ENCODE measurements at places on chromosomes 3 and 15.

- DNase-seq: no peak
Observed at GRCh38 chr3:14137004-14137403, 12.2 kb downstream of the TMEM43 start.

DNA sequence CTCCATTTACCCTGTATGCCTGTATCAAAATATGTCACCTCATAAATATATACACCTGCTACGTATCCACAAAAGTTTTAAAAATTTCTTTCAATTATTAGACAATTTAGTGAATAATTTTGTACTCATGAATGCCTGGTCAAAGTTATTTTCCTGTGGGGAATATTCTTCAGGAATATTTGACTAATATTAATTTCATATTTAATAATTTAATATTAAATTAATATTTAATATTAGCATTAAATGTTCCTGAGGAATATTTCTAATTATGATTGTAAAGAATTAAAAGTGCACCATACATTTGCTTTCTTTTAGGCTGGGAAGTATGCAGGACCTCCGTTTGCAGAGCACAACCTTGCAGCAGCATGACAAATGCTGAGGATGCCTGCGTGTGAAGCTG, 422.7 kb downstream of the C3orf38 start:
- DNase-seq: no peak

GRCh38 chr3:186577521-186577920, 7.0 kb downstream of the DNAJB11 start:
- no peak for DNase-seq

DNA sequence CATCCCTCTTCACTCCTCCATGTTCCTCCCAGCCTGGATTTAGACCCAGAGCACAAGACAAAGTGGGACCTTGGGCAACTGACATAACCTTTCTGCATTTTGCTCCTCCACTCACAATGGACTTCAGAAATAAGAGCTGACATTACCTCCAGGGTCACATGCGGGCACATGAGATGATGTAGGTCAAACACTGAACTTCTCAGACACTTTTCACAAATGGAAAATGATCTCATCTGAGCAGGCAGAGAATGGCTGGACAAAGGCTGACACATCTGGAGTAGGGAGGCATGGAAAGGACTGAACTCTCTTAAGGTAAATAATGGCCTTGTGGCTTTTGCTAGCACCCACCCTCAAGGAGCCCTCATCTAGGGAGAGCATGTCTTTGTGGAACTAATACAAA, 849.2 kb upstream of the CFAP20DC start:
- DNase-seq: no peak

DNA sequence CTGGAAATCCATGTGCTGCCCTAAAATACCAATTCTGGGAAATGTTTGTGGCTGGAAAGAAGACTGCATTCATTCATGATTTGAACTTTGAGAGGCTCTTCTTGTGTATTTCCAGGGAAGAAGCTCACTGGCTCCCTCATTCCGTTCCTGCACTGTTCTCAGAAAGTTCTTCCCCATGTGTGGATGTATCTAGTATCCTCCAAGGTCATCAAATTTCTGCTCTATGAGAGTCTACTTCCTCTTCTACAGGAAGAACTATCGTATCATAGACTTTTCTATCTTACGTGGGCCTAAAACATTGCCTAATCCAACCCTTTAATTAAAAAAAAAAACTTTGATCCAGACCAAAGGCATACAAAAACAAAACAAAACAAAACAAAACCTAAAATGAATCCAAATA, 2.9 kb downstream of the CCR3 start:
- no peak for DNase-seq

- no peak for DNase-seq
Observed at GRCh38 chr15:89802231-89802928, 12.3 kb downstream of the ANPEP start.

GRCh38 chr3:175456466-175456865, 597.3 kb downstream of the NAALADL2 start:
- no peak for DNase-seq

- no peak for DNase-seq
Observed at GRCh38 chr15:35546511-35547381, 781 bp upstream of the DPH6 start.

GRCh38 chr3:48694610-48695392, 9.1 kb upstream of the NCKIPSD start:
- DNase-seq: no peak

DNA sequence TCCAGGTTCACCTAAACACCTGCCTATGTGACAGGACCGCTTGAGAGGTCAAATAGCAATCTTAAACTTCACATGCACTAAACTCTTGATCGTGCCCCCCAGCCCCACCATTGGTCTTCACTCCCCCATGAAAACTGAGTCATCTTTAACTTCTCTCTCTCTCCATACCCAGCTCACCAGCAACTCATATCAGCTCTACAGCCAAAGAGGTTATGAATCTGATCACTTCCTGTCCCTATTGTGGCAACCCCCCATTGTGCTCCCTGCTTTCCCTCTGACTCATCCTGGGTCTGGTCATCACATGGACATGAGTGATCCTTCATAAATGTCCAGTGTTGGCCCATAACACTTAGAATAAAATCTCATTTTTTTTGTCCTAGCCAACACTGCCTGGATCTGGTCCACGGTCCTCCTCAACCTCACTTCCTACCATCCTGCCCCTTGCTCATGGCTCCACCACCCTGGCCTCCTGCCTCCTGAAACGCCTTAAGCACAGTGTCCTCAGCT, 103.4 kb upstream of the HACD2 start:
- no peak for DNase-seq

DNA sequence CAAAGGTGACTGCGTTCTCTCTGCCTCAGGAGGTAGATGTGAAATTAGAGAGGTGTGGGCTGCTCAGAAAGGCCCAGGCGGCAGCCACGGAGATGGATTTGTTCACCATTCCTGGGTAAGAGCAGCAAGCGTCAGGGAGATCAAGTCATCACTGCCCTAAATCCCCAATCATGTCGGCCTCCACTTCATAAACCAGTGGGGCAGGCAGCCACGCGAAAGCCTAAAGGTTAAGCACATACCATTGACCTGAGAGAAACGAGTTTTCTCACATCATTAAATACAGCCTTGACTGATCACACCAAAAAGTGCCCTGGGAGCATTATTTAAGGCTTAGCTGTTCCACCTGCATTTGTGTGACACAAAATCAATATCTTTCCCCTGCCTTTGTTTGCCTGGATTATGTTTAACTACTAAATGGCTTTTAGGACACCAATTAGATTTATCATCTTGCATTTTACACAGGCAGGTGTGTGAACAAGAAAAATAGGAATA, 50.7 kb upstream of the FOXB1 start:
- no peak for DNase-seq

DNA sequence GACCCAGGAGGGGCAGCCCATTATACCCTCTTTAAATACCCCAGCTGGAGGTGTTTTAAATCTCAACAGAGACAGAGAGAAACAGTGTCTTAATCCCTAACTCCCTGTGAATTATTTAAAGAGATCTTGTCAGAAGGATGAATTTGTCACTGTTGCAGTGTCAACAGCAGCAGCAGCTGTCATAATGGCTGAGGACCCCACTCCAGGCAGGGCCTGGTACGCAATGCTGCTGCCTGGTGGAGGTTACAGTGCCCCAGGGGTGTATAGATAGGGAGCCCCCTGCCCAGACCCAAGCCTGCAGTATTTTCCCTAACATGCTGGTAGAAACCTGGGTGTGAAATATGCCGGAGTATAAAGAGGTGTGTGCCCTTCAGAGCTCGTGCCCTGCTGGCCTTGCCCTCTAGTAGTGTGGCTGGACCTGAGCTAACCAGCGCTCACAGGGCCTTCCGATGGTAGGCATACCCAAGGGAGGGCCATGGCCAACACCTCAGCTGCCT, 143.0 kb downstream of the EPHB1 start:
- DNase-seq: no peak

GRCh38 chr3:118968640-118969039, 66.0 kb downstream of the IGSF11 start:
- DNase-seq: no peak

DNA sequence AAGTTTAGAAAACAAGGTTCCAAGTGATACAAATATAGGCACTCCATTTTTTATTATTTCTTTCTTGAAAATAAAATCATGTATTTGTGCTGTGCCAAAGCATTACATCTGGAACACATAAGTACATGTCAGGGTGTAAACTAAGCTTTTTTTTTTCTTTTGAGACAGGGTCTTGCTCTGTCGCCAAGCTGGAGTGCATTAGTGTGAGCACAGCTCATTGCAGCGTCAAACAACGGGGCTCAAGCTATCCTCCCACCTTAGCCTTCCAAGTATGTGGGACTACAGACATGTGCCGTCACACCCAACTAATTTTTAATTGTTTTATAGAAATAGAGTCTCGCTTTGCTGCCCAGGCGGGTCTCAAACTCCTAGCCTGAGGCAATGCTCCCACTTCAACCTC, 9.0 kb downstream of the SPATA12 start:
- no peak for DNase-seq

- DNase-seq: no peak
Observed at GRCh38 chr3:47578119-47578632, 489 bp downstream of the CSPG5 start.

- DNase-seq: no peak
Observed at GRCh38 chr3:186053954-186054791, 54.7 kb downstream of the ETV5 start.

DNA sequence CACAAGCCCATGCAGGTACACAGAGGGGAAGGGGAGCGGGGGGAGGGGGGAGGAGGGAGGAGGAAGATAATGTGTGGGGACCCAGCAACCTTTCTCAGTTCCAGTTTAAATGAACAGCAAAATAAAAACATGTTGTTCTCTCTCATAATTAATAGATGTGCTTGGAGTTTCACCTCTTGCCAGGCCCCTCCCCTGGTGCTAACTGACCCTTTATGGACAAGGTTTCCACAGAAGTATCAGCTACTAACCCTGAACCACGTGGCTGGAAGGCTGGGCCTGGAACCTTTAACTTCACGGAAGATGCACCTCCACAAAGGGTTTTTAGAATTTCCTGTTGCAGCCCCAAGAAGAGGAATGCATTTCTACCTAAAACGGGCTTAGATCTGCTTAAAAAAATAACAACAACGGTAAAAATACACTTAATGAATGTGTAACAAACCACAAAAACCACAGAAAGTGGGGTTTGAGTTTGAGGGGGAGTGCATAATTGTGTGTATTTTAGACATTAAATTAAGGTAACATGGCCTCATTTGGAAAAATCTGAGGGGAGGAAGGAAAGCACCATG, 14.8 kb upstream of the SMAD3 start:
- no peak for DNase-seq

- DNase-seq: no peak
Observed at GRCh38 chr3:96331341-96331740, 483.1 kb upstream of the EPHA6 start.

Measured in mesothelial cell of epicardium (in vitro differentiated cells).